Activated T-cell treated with anti-CD3 and anti-CD28 coated beads, Interleukin-2, amount 50 U/mL, for 4 hours (primary cell): ENCODE measurements at places on chromosomes 6 and 20.

- no peak for DNase-seq
Measured at GRCh38 chr6:127458817-127459216, 372 bp downstream of the KIAA0408 start.

DNA sequence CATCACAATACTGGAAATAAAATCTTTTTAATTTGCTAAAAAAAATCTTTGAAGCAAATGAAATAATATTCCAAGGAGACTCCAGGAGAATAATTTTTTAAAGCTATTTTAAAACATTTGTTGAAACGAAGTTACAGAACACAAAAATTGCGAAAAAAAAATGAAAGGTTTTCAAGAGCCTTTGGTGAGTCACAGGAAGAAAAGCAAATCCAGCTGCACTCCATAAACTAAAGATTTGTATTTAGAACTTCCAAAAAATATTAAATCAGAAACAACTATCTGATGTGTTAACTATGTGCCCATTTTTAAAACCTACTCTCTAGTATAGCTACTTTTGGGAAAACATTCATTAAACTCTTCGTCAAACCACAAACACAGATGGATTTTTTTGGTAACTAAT, 23.6 kb downstream of the PDSS2 start:
- DNase-seq: no peak

DNA sequence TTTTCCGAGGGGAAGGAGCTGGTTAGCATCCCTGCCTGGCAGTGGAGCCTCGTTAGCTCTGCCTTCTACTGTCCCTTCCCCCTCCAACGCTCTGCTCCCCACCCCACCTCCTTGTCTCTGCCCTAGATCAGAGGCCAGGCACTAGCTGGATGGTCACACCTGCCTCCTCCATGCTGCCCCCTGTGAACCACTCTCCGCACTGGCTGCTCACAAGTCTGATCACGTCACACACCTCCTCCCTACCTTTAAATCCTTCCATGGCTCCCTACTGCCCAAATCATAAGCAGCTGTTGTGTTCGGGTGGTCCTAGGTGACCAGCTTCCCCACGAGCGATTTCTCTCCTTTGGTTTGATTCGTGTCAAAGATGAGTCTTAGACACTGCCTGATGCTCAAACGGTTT, 71.3 kb downstream of the CHMP4B start:
- no peak for DNase-seq

GRCh38 chr6:155400654-155400965, 55.0 kb downstream of the NOX3 start:
- DNase-seq: no peak

DNA sequence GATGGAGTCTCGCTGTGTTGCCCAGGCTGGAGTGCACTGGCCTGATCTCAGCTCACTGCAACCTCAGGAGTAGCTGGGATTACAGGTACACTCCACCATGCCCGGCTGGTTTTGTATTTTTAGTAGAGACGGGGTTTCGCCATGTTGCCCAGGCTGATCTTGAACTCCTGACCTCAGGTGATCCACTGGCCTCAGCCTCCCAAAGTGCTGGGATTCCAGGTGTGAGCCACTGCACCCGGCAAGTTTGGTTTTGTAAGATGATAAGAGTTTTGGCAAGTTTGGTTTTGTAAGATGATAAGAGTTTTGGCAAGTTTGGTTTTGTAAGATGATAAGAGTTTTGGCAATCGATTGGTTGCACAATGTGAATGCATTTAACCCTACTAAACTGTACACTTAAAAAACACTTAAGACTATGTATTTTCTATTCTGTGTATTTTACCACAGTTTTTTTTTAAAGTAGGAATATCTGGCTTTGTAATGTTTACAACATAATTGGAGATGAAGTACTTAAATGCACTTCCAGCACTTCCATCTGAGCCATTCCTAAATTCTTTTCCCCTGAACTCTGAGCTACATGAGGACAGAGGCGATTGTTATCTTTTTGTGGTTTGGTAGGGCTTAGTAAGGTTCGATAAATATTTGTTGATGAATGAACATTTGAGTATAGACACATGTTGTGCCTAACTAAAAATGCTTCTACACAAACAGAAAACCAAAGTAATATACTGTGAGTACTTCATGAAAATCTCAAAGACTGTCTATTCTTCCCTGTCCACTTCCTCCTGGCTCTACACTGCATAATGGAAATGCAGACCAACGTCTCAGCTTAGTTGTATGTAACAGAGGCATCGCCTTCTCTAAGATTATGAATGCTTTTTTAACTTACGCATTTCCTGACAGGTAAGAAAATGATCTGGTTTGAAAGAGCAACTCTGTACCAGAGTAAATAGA, 18.8 kb downstream of the SAMHD1 start:
- no peak for DNase-seq

DNA sequence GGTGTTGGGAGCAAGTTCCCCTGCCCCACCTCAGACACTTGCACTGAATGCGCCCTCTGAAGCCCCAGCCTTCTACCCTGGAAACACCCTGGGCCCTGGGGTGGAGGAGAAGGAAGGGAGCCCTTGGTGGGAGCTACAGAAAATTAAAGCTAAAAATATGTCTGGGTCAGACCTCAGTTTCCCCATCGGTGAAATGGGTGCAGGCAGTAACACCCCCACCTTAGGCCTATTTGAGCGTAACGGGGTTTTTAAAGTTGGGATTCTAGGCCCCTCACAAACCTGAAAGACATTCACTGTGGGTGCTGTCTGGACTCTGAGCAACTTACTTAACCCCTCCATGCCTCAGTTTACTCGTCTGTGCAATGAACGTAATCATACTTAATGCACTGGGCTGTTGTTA, 19.3 kb upstream of the CDH22 start:
- DNase-seq: no peak

- no peak for DNase-seq
Measured at GRCh38 chr20:39800548-39800947, 838.4 kb downstream of the DHX35 start.

- DNase-seq: no peak
Measured at GRCh38 chr6:134511984-134512683, 194.2 kb upstream of the SGK1 start.

GRCh38 chr20:11246251-11246775, 572.5 kb upstream of the JAG1 start:
- no peak for DNase-seq

GRCh38 chr6:15708231-15708630, 45.4 kb upstream of the DTNBP1 start:
- no peak for DNase-seq

DNA sequence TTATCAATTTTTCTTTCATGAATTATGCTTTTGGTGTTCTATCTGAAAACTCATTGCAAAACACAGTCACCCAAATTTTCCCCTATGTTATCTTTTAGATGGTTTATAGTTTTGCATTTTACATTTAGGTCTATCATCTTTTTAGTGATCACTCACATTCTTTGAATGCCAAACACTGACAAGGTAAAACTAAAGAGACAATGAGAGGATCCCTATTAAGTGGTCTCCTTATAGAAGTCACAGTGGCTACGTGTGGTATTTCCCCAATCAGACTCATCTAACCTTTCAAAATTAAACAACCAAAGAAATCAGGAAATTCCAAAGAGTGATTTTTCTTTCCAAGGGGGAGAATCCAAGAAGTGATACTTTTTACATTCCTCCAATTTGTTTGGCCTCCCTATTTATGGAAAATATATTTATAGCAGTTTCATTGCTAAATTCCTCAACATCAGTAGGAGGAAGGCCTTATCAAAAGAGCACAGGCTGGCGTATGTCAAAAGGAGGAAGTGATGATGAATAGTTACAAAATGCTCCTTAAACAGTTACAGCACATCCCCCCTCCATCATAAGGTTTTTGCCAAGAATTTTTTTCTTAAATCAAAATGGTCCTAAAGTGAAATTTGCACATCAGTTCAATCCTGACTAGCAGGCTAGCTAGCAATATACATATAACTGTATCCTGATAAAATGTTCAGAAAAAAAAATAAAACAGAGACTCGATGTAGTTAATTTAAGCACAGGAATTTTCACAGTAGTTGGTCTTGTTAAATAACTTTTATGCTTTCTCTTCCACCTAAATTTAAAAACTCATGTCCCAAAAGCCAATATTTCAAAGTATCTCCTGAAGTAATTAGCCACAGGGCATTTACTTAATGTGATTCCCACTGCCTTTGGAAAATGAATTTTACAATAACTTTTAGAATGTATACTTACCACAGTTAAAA, 76.2 kb upstream of the IPCEF1 start:
- DNase-seq: no peak

- no peak for DNase-seq
Measured at GRCh38 chr6:126335210-126335609, 4.7 kb upstream of the CENPW start.

DNA sequence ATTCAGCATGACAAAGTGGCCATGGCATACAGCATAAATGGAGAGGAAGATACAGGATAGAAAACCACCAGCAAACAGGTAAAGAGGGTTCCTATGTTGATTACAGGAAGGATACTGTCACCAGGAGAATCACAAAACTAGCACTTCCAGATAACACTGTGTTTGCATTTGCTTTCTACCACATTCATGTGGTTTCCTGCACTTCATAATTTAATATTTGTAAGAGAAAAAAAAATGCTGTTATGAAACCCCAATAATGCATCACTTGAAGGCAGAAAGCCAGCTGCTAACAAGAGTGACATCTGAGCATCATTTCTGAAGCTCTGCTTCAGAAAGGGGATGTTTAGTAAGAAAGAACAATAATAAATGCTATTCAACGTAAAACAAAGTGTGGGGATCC, 106.6 kb downstream of the ATXN1 start:
- DNase-seq: no peak

DNA sequence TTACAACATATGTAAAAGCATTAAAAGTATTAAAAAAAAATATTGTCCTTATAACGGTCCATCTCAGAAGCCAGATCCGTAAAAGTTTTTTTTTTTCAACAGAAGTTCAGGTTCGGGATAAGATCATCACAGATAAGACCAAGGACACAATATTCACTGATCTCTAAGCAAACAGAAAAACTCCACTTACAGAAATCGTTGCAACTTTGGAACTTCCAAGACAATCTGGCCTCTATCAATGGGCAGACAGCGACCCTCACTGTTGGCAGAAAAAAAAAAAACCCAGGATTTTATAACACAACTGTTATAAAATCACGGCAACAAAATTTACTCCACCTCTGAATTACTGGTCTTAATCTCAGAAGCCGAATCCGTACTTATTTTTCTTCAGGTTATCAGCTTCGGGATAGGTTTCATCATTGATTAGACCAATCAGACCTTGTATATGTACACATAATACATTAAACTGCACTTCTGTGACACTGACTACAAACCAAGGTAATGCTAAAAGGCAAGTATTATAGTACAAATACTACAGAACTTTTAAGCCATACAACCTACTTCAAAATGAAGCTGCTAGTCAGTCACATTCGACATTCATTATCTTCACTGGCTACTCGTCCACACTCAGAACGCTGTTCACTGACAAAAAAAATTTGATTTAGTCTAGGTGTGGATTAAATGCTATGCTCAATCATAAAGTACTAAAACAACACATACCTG, 34.7 kb upstream of the SYNCRIP start:
- DNase-seq: no peak

GRCh38 chr20:44959638-44960102, 527 bp downstream of the TOMM34 start:
- DNase-seq: peak; percentile 75

- DNase-seq: no peak
Measured at GRCh38 chr6:105522626-105523322, 119.9 kb upstream of the PREP start.

GRCh38 chr6:11600251-11600650, 62.7 kb downstream of the TMEM170B start:
- DNase-seq: no peak

DNA sequence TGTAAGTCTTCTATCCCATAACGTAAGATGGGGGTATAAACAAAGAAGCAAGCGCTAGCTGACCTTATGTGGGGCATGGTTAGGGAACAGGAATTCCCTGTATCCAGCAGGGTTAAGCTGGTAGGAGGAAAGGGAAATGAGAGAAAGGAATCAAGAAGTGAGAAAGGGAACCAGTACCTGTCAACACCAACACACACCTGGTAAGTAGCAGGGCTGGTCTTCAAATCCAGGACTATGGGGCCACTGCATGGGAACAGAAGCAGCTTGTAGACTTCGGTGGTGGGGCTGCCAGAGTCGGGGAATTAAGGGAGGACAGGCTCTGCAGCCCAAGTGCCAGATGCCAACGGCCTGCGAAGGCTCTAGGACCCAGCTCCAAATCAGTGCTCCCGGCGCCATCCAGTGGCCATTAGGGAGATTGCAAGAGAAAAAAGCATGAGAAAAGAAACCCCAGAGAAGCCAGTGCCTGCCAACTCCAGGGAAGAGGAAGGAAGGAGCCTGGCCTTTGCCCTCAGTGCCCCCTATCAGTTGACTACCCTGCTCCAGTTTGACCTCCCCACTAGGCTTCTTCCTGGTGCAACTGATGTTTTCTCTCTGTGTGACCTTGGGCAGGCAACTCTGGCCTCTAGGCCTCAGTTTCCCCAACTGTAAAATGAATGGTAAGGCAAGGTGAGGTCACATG, 15.8 kb upstream of the RBPJL start:
- DNase-seq: peak; percentile 53

DNA sequence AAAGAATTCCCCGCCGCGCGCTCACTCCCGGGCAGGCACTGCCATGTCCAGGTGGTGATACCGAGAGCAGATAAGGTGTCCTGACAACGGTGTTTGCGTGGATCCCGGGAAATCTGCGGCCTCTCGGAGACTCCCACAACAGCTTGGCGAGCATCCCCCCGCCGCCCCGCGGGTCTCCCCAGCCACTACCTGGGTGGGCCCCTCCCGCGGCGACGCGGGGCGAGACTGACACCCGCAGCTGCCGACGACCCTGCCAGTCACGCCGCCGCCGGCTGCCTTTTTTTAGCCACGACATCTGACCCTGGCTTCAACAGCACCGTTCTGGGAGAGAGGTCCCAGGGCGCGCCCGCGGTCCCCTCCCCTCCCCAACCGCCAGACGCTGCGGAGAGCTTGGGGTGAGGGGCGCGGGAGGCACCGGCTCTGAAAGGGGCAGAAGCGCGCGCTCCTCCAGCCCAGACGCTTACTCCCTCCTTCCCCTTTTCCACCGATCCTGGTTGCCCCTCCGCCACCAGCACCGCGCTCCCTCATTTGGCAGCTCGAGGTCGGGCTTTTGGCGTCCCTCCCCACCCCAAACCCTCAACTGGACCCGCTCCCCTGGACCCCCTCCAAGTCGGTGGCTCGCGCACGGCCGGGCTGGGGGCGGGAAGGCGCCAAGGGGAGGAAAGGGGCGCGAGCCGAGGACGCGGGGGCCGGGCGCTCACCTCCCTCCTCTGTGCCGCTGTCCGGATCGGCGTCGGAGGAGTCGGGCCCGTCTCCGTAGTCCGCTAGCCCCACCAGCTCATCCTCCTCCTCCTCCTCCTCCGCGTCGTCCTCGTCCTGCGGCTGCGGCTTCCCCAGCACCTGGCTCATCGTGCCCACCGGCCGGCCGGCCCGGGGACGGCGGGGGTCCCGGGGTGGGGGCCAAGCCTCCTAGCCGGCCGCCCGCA, 665 bp downstream of the RRAGD start:
- DNase-seq: peak; percentile 11
